ENCODE measurements at places on chromosomes 16 and 17.

DNA sequence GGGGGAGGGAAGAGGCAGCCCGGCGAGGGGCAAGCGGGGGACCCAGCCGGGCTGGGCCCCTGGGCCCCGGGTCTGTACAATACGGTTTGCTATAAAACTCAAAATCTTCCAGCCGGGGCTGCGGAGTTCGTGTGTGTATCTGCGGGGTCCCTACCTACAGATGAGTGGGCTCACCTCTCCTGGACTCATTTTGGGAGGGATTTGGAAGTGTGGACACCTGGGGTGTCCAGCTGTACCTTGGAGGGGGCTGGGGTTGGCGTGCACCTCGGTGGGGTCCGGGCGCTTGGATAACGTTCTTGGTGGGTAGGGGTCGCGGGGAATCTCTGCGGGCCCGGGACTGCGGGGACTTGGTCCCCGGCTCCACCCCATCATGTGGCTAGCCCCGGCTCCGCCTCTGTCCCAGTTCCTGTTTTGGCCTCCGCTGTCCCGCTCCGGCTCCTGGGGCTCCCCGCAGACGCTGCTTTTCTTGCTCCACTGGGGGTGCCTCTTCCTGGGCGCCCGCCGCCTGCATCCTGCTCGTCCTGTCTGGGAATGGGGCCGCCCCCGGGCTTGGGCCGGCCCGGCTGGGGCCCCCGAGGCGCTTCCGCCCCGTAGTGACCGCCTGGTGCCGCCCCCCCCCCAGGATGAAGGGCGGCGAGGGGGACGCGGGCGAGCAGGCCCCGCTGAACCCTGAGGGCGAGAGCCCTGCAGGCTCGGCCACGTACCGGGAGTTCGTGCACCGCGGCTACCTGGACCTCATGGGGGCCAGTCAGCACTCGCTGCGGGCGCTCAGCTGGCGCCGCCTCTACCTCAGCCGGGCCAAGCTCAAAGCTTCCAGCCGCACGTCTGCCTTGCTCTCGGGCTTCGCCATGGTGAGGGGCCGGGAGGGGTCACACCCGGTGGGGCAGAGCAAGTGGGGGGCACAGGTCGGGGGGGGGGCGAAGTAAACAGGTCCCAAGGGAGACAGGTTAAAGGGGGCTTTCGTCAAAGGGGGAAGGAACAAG is at the start of gene ORAI3:
ORAI3 (plus strand) TSS at position 402 of the 983 bp plus-strand sequence; CDS start at position 624, 222 bp downstream.
- DNase-seq, result peak; percentile 64

GRCh38 chr17:39981207-39981741 is 667 bp downstream of the PSMD3 start:
- DNase-seq, result no peak

DNA sequence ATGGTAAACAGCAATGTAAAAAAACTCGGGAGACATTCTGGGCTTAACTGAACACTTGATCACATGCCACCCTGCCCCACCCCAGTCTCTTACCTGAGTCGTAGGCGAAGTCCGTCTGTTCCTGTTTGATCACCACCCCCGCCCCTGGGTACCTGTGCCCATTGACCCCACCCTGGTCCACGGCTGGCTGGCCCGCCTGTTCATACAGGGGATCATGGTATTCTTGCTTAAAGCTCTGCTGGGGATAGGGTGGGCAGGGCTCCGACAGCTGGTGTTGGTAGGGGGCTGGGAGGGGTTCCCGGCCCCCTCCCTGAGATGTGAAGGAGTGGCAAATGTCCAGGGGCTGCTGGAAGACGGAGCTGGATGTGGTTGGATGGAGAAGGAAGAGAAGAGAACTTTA is 13.6 kb downstream of the ETV4 start:
- no peak for DNase-seq

DNA sequence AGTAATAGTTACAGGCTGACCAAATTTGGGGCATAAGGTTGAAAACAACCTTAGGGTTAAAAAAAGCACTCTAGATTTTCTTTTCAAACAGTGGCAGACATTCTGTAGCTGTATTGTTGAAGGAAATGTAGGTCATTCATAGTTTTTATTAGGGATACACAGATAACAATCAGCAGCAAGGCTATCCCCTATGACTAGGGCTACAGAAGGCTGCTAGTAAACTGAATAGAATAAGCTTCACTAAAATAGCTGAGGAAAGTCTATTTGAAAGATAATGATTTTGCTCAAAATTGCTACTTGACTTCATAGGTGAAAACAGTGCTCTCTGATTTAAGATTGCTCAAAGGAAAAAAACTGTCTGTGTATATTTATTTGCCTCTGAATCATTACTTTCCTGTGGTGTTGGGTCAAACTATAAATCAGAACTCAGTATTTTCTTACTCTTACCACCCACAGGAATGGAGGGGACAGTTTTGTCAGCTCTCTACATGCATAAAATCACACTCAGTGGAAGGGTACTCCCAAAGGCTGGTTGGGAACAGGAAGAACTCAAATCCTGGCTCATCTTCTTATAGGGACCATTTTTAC is 24.8 kb downstream of the RPGRIP1L start:
- no peak for DNase-seq

GRCh38 chr17:6797718-6798351 is 21.8 kb downstream of the FBXO39 start:
- no peak for DNase-seq

DNA sequence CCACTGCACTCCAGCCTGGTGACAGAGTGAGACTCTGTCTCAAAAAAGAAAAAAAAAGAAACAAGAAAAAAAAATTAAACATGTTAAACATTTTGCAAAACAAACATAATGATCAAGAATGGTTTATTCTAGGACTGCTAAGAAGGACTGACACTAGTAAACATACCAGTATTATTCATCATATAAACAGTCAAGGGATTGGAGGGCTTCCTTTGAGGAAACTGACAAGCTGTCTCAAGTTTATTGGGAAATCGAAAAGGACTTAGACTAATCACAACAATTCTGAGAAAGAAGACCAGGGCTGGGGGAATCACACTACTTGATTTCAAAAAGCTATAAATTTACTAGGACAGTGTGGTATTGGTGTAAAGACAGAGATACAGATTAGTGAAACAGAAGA is 75.5 kb downstream of the MYH10 start:
- no peak for DNase-seq

DNA sequence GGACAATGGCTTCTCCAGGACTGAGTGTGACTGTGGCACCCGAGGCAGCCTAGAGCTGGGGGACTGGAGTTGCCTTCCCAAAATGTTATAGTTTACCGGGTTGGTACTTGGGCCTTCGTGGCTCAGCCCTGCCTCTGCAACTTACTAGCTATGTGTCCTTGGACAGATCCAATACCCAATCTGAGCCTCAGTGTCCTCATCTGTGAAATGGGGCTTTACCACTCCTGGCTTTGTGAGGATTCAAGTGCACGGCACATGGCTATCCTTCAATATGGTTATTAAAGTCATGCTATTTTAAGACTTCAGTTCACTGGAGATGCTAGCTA is 9.6 kb downstream of the IRX5 start:
- no peak for DNase-seq

- no peak for DNase-seq
Observed at GRCh38 chr16:66487580-66488275, 60.6 kb downstream of the BEAN1 start.

DNA sequence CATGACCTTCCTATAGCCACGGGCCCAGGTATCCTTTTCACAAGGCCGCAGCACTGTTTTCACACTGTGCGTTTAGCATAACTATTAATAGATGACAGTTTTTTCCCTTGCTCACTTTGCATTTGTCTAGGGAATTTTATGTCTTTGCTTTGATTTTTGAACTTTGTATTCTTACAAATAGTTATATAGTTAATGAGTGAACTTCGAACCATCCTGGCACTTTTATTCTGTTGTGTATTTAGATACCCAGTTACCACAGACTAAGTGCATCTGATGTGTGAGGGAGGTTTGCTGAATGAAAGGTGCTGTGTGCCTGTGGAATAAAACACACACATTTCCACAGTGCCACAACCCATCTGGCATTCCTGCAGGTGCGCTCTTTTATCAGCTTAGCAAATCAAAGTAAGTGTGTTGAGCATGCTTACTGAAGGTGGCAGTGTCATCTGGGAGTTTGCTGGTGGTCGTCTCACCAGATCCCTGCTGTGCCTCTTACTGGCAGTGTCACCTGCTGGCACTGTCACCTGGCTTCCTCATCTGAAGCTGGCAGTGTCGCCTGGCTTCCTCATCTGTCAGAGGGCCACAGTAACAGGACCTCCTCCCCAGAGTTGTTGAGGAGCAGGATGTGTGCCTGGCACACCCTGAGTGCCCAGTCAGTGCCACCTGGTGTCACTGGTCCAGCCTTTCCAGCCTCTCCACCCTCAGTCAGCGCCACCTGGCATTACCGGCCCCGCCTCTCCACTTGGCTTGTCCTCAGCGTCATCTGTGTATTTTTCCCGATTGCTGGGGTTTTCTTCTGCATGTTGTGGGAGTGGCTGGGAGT is 37.6 kb downstream of the USP10 start:
- no peak for DNase-seq

DNA sequence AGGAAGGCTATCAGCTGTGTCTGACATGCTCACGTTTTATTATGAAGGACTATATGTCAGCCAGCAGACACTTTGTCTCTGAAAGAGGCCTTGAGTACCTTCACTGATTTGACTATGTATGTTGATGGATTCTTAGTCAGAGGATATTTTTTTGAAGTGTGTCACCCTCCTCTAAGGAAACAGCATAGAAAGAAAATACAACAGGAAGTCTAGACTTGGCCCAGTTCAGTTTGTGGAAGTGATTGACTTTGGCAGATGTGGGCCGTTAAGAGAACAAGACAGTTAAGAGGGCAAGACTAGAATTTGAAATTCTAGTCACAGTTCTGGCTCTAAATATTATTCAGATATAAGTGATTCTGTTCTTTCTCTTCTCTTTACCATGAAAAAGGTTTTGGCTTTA is 471.5 kb downstream of the CDH8 start:
- DNase-seq, result no peak

DNA sequence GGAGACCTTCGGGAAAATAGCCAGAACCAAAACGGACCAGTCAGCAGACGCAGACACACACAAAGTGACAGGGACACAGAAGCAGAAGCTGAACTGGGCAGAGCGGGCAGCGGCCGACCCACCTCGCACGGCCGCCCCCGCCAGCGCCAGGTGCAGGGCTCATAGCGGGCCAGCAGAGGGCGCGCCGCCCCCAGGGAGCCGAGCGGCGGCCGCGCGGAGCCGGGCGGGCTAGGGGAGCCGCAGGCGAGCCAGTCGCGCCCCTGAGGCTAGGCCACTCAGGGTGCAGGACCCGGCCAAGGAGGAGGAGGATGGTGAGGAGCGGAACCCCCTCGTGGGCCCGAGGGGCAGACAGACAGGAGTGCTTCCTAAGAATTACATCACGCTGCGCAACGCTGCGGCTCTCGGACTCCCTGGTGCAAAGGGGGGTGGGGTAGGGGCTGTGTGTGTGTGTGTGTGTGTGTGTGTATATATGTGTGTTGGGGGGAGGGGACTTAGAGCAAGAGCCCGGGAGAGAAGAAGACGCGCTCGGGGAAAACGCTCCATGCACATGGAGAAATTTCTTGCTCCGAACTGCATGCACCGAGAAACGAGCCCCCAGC is 913 bp upstream of the NOG start:
- DNase-seq, result peak; percentile 83

- no peak for DNase-seq
Observed at GRCh38 chr16:66304151-66304550, 62.3 kb upstream of the CDH5 start.

DNA sequence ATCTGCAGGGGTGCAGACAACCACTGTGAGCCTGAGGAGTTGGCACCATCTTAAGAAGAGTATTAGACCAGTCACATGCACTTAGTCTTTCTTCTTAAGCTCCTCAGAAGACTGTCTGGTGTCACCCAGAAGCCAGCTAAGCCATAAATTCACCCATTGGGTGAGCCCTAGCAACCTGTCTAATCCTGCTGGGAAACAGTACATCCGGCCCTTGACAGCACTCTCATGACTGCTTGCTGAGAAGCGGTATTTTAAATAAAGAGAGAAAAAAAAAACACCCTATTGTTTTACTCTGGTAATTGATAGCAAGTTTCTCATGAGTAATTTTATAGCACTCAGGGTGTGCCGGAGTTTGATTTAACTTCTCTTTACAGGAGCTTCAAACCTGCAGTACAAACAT is 134.7 kb downstream of the SOX9 start:
- DNase-seq, result no peak

- no peak for DNase-seq
Observed at GRCh38 chr17:34615326-34615725, 35.9 kb downstream of the TMEM132E start.

GRCh38 chr17:38430316-38430715 is 2.1 kb downstream of the ARHGAP23 start:
- no peak for DNase-seq

GRCh38 chr17:83083368-83084201 is 4.2 kb downstream of the METRNL start:
- DNase-seq, result peak; percentile 73

GRCh38 chr17:76943202-76943601 is 75.0 kb downstream of the MGAT5B start:
- DNase-seq, result no peak

DNA sequence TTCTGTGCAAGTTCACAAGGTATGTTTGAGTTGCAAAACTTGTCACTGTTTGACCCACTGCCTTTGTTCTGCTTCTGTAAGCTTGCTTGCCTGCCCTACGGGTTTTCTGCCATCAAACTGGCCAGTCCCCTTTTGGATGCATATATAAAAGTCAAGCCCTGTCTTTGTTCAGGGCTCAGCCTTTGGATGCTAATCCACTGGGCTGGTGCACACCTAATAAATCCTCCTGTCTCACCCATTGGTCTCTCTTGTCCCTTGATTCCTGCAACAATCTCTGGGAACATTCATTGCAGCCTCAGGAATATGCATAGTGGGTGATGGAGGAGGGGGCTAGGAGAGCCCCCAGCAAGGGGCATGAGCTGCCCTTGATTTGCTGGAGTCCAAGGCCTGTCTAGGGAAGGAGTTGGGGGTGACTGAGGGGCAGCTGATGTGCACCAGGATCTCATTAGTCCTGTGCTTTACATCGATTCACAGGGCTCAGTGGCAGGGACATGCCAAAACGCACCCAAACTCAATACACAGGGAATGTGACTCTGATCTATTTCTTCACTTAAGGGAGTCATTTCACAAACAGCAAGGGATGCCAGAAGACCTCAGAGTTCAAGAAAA is 225.4 kb upstream of the NLRP1 start:
- no peak for DNase-seq

DNA sequence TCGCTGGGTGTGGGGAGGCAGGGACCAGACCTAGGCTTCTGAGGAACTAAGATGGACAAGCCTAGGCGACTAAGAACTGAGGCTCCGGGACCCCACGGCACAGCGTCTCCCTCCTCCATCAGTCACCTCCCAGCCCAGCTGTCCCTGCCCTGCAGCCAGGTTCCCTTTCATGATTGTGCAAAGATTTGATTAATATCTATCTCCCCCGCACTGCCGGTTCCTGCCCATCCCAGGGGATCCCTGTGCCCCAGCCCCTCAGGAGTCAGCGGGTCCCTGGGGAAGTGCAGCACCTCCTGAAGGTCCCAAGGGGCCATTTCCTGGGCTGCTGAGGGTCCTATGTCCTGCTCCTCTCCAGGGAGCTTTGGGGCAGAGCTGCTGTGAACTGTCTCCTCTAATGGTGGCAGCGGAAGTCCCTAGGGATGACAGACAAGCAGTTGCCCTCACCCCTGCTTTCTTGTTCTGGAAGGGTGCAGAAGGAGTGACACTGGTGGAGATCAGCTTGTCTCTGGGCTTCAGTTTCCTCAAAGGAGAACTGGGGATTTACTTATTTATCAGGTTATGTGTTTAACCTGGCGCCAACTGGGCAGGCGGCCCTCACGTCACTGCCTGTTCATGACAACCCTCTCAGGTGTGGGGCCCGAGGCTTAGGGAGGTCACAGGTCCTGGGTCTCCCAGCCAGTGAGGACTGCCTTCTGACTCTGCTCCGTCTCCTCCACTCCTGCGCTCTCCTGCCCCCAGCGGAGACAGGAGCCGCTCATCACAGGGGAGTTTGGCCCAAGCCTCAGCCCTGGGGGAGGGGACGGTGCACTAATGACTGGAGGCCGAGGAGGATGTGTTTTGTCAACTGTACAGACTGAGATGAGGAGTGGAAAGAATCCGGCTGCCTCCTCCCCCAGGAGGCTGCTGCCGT is 1.9 kb upstream of the C16orf74 start:
- no peak for DNase-seq

All from stimulated activated naive CD8-positive, alpha-beta T cell treated with anti-CD3 and anti-CD28 coated beads, Interleukin-15, Interleukin-2, amounts not matched to agents 100 U/mL and 50 U/mL, for 24 hours (primary cell).